Bronchial epithelial cell (primary cell): ENCODE measurements at places on chromosomes 3 and 15.

DNA sequence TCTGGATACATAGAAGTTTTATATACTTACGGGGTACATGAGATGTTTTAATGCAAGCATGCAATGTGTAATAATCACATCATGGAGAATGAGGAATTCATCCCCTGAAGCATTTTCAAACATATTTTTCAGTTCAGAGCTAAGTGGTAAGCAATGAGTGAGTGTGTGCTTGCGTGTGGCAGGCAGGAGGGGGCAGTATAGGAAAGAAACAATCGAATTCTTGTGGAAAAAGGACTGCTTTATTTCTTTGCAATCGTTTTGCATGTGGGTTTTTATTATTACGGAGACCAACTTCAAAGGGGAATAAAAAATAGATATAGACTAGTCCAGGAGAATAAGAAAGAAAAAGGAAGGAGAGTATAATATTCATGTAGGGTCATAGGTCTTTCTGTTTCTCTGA, 271.6 kb downstream of the CHL1 start:
- DNase-seq = peak; percentile 8

GRCh38 chr15:34583399-34584329, at the start of gene GOLGA8B:
Gene GOLGA8B (minus strand): TSS chr15:34583651. CDS start chr15:34535912, 47,739 bp downstream.
- DNase-seq = peak; percentile 68

GRCh38 chr15:56933410-56933809, 15.0 kb downstream of the TCF12 start:
- DNase-seq = no peak

- DNase-seq = no peak
Observed at GRCh38 chr15:68781217-68781616, 39.5 kb downstream of the ANP32A start.

DNA sequence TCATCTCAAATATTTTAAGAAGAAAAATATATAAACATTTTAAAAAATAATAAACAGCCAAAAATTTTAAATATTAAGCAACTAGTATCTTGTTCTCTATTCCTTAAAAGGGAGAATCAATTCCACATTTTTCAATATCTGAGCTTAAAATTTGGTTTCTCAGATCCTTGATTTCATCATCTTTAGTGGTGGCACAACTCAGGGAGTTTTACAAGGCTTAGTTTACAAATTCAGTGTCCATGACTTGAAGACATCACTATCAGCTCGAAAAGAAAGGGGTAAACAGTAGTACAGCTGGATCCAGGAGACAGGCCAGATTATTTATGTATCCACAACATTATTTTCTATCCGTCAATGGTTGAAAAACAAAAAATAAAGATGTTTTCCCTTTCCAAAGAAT, 11.6 kb downstream of the IGF2BP2 start:
- DNase-seq = no peak

- no peak for DNase-seq
Observed at GRCh38 chr15:66085128-66085527, 168.4 kb downstream of the MEGF11 start.

DNA sequence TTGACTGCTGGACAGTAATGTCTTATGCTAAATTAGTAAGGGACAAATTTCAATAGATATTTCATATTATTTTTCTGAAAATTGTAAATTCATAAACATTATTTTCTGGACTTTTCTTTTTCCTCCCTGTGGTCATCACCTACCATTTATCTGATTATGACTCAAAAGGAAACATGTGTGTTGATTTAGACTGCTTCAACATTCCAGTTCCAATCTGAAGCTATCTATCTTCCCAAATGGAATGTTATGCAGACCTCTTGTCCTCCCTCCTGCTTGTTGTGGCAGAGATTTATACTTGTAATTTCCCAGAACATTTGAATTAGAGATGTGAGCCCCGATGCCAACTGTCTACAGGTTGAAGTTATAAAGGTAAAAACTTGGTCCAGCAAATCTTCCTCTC, 803.4 kb downstream of the TUSC7 start:
- DNase-seq = no peak

DNA sequence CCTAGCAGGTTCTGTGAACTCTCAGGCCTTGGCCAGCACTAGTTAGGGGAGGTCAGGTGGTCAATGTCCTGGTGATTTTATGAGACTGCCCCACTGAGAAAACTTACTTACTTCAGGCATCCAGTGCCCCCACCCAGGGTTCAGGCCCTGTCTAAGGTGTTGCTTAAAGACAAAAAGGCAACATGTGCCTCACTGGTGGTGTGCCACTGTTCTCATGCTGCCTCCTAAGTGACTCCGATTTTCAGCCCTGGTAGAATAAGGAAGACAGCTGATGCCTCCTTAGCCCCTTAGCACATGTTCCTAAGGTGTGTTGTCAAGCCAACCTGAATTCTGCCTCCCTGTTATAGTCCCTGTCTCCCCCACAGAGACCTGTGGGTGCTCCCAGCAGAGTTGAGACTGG, 5.3 kb downstream of the RBM15B start:
- no peak for DNase-seq

GRCh38 chr15:63803106-63803886, 30.5 kb downstream of the HERC1 start:
- peak; percentile 38 for DNase-seq

GRCh38 chr3:100252001-100252400, 8.8 kb upstream of the TBC1D23 start:
- DNase-seq = no peak

DNA sequence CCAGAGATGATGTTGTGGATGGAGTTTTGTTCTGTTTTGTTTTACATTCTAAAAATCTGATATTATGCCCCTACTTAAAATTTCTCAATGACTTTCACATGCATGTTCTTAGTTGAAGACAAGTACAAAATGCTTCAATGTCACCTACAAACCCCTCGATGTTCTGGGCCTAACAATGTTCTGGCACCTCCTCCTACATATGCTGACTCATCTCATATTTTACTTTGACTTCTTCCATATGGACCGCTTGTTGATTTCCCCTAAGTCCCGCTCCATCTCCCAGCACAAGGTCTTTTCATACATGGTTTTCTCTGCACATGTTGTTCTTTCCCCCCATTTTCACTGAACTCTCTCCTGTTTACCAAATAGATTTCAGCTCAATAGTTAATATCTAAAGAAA, 441.4 kb downstream of the CNTN6 start:
- no peak for DNase-seq

- peak; percentile 64 for DNase-seq
Observed at GRCh38 chr3:136938334-136938733, 19.4 kb upstream of the IL20RB start.

GRCh38 chr3:190158261-190158660, 37.6 kb upstream of the P3H2 start:
- peak; percentile 58 for DNase-seq

DNA sequence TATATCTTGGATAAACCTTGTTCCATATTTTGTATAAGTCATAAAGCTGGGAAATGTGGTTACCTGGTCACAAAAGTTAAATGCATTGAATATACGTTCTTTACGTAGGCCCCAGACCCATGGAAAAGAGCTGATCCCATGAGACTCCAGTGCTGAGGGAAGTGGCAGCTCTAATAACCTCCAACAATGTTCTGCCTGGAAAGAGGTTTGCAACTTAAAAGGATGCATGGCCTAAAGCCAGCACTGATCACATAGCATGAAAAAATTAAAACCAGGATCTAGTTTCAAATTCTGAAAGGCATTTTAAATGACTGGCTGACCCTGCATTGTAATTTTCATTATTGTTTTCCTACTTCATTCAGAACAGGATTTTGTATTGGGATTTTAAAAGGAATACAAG, 27.9 kb upstream of the STRIT1 start:
- no peak for DNase-seq

- no peak for DNase-seq
Observed at GRCh38 chr3:113496924-113497323, 18.0 kb downstream of the SPICE1 start.

- DNase-seq = no peak
Observed at GRCh38 chr3:22899441-22899840, 303.7 kb upstream of the UBE2E2 start.

DNA sequence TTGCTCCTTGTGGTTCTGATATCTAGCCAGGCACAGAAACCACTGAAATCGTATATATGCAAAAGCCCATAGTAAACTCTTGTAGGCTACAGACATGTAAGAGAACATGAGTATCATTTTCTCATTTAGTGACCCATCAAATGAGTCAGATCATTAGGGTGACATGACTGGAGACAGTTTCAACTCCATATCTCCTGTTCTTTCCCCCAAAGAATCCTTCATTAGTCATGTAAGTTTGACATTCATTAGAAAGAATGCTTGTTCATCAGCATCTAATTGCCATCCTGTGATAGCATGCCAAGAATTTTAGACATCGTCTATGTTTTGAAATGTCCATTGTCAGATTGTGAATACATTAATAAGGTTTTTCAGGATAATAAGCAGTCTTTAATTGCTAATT, 264.9 kb upstream of the TPM1 start:
- DNase-seq = peak; percentile 50

DNA sequence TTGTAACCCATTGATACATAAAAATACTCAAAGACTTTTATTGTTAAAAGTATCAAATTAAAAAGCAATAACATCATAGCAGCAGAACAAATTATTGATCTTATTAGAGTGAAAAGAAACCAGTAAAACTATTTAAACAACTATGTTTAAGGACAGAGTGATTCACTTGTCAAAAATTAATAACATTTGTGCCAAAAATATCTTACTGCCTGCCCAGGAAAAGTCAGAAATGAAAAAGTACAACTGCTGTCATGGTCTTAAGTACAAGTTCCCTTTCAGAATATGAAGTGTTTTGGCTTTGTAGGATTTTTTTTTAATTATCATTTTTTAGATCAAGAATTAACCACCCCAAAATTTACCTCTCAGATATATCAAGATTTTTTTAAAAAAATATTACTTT, 3.4 kb downstream of the IFT57 start:
- no peak for DNase-seq

DNA sequence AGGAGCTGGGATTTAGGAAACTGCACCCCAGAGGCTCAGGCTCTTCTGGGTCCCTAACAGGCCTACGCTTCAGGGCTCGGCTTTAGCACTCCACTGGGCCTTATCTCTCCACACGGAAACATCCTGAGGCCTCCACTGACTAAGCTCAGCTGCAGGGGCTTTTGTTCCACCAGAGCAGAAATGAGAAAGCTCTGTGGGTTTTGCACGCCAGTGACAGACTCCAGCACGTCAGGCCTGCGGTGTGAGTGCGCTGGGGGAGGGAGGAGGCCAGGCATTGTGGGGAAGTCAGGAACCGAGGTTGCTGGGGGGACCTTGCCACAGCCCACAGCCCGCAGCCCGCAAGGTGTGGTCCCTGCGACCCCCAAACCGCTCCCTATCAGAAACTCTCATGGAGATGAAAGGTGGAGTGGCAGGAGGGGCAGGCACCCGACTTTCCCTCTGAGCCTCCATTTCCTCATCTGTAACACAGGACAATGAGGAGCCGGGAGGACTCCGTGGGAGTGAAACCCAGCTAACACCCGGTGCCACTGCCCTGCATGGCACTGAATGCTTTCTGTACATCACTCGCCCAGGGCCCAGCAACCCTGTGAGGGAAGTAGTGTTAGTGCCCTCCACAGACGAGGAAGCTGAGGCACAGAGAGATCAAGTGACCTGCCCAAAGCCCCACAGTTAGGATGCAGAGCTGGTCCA, 106.5 kb downstream of the TPRA1 start:
- DNase-seq = no peak

DNA sequence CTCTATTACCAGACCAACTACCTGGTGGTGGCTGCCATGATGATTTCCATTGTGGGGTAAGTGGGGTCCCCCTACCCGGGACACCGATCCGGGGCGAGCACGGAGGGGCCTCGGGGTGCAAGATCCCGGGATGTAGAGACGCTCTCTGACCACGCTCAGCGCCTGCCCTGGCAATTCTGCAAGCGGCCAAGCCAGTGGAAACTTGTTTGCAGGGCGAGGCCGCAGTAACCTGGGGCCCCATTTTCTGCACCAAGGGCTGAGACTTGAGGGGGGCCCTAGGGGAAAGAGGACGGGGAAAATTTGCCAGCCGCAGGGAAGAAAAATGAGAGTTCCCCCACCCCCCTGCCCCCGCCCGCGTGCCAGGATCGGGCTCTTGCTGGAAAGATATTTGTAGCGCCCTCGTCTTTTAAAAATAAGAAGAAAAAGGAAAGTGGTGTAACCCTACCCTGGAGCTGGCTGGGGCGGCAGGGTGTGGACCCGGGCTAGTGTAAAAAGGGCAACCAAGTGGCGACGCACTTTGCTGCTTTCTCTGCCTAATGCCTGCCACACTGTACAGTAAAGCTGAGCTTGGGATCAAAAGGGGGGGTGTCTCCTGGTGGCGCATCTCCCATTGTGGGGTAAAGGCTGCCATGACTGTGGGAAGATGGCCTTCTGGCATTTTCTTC, 563 bp downstream of the ARL6IP5 start:
- no peak for DNase-seq

GRCh38 chr15:39735120-39735717, 47.4 kb downstream of the FSIP1 start:
- peak; percentile 26 for DNase-seq

DNA sequence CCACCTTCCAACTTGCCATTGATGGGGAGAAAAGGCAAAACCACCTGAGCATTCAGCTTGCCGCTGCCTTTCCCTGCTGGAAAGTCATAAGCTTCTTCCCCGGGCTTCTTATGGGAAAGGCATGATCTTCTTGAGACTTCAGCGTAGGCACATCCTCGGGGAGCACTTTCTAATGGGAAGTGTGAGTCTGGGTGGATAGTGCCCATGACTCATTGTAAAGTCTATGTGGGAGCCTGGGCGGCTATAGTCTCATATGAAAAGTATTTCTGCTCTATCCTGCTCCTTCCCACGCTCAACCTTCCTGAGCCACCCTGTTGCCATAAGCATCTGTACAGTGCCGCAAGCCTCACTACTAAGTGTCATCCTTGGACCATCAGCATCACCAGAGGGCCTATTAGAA, 309.9 kb upstream of the THBS1 start:
- DNase-seq = peak; percentile 94

DNA sequence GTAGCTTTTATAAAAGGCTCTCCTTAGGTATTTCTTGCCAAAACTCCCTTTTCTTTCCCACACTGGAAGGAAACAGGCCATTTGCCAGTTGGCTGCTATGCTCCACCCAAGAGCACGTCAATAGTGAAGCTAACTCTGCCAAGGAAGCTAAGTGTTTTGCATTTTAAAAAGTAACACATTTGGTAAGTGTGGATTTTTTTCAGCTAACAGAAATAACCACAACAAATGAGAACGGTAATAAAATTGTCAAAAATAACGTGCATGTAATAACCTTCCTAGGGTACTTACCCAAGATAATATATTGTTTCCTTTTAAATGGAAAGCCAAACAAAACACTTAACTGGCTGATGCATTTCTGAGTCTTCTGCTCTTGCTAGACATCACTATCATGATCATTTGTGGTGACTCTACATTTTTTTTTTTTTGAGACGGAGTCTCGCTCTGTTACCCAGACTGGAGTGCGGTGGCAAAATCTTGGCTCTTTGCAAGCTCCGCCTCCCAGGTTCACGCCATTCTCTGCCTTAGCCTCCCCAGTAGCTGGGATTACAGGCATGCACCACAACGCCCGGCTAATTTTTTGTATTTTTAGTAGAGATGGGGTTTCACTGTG, 4.6 kb downstream of the DPP8 start:
- no peak for DNase-seq

DNA sequence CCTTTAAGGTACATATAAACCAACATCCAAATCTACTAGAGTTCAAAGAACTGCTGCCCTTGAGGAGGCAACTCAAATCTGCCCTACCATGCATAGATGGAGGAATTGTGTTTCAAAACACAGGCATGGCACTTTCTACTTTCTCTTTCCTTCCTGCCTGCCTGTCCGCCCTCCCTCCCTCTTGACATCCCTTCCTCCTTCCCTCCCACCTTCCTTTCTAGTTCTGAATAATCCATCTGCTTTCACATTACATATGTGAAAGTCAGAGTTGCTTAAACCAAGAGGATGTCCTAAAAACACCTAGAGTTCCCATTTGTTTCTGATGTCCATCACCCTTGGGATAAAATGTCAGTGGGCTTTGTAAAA, 537.6 kb downstream of the FOXP1 start:
- no peak for DNase-seq
